Activated CD8-positive, alpha-beta memory T cell treated with anti-CD3 and anti-CD28 coated beads for 4 hours (primary cell): ENCODE measurements at places on chromosomes 3 and 15.

DNA sequence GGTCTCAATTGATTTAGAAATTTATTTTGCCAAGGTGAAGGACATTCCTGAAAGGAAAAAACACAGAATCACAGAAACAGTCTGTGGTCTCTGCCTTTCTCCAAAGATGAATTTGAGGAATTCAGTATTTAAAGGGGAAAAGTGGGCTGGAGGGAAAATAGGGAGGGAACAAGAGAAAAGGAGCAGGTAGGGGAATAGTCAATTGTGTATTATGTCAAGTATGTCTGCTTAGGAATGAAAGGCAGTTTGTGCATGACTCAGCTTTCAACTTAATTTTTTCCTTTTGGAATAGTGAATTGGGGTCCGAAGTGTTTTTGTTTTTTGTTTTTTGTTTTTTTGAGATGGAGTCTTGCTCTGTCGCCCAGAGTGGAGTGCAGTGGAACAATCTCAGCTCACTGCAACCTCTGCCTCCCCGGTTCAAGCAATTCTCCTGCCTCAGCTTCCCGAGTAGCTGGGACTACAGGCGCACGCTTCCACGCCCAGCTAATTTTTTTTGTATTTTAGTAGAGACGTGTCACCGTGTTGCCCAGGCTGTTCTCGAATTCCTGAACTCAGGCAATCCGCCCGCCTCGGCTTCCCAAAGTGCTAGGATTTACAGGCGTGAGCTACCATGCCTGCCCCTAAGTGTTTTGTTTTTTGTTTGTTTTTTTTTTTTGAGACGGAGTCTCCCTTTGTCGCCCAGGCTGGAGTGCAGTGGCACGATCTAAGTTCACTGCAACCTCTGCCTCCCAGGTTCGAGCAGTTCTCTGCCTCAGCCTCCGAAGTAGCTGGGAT lies 74.1 kb upstream of the MAP4 start:
- no peak for DNase-seq

DNA sequence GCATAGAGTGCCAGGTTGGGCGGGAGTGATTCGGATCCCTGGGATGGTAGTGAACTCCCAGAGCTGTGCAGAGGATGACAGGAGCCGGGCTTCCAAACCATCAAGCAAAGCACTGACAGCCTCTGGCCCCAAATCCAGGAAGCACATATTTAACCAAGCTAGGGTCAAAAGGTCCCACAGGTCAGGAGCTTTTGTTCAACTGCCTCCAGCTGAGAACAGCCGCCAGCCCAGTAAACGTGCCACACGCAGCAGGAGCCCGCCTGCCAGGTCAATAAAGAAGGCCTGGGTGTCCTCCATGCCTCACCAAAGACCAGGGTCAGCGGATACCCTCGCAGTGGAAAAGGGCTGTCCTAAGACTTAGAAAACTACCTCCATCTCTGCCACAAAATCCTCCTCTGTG lies 184.7 kb upstream of the LINGO1 start:
- no peak for DNase-seq

GRCh38 chr3:153372326-153372725 lies 210.3 kb downstream of the RAP2B start:
- no peak for DNase-seq

GRCh38 chr3:166125179-166125578 lies 288.0 kb upstream of the BCHE start:
- no peak for DNase-seq

DNA sequence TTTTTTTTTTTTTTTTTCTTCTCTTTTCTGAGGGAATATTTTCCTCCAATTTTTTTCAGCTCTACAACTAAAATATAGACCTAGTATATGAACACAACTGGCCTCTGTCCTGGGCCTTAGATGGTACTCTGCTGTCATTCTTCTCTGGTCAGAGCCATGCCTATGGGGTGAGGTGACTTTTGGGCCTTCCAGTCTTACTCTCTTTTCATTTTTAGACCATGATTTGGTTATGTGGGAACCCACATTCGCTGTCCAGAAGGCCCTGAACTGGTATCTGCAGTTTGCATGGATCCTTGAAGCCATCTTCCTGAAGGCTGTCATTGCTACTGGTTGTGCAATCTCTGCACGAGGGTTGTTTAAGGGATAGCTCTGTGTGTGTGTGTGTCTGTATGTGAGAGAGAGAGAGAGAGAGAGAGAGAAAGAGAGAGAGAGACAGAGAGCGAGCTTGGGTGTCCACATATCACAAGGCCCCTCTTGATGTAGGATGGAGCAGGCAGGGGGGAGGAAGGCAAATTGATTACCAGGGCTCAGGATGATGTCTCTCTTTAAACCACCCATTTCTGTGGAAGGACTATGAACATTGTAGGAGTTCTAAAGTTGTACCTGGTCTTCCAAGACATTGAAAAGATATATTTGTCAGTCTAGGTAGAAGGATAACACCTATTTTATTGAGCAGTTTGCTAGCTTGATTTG lies 6.9 kb downstream of the TGFBR2 start:
- DNase-seq = no peak

- no peak for DNase-seq
Observed at GRCh38 chr3:243356-243725, 46.8 kb downstream of the CHL1 start.

- DNase-seq = no peak
Observed at GRCh38 chr3:114904633-114905032, 242.5 kb downstream of the ZBTB20 start.

GRCh38 chr3:129662191-129662608 lies 55.7 kb upstream of the PLXND1 start:
- no peak for DNase-seq

DNA sequence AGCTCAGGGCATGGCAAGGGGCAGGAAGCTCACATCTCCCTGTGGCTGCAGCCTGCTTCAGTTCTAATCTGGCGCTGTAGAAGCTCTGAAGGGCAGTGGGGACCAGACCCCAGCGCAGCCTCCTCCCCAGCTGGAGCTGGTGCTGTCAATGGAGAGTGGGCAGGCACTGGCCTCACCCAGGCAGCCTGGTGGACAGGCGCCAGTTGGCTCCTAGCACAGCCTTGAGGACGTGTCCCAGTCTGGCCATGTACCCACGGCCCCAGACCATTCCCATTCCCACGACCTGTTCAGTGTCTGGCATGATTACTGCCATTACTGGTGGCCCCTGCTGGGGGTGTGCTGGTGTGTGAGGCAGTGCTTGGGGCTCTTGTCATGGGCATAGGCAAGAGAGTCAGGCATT lies 16.3 kb downstream of the TYRO3 start:
- DNase-seq = no peak

GRCh38 chr3:3065876-3066275 lies 44.3 kb downstream of the IL5RA start:
- DNase-seq = no peak

DNA sequence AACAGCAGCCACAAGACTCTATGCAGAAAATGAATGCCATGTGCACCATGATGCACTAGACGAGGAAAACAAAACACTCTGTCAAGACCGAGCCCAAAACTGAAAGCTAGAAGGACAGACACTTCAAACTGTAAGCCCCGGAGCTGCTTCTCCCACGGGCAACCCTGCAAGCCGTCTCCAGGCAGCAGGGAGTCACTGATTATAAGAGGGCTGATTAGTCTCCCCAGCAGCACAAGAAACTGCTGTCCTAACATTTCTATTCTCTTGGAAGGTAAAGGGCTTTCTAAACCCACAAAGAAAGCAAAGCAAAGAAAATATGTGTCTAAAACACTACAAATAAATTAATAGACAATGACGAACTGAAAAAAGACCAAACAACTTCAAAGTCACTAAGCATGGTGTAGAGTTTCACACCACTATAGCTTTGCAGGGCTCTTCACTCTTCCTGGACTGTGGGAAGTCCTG lies 15.5 kb downstream of the TBC1D2B start:
- no peak for DNase-seq

- no peak for DNase-seq
Observed at GRCh38 chr3:71581457-71582035, 2.0 kb downstream of the FOXP1 start.

GRCh38 chr15:81222007-81222406 lies 25.3 kb downstream of the IL16 start:
- no peak for DNase-seq

DNA sequence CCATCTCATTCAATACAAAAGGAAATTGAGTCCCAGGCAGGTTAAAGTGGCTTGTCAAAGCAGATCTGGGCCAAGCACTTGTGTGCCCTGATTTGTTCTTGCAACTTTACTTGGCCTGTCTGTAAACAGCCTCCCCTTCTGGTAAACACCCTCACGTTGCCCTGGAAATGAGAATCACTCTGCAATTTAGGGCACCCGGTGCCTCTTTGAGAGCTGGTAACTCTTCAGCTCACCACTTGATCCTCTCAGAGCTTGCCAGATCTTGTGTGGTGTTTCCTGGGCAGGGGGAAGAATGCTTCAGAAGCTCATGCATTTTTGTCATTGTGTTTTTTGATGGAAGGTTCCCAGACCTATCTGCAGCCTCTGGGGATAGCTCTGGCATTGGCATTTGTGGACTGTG lies 11.3 kb downstream of the MED12L start:
- DNase-seq = no peak

- no peak for DNase-seq
Observed at GRCh38 chr15:98381446-98381845, 266.9 kb upstream of the IGF1R start.

DNA sequence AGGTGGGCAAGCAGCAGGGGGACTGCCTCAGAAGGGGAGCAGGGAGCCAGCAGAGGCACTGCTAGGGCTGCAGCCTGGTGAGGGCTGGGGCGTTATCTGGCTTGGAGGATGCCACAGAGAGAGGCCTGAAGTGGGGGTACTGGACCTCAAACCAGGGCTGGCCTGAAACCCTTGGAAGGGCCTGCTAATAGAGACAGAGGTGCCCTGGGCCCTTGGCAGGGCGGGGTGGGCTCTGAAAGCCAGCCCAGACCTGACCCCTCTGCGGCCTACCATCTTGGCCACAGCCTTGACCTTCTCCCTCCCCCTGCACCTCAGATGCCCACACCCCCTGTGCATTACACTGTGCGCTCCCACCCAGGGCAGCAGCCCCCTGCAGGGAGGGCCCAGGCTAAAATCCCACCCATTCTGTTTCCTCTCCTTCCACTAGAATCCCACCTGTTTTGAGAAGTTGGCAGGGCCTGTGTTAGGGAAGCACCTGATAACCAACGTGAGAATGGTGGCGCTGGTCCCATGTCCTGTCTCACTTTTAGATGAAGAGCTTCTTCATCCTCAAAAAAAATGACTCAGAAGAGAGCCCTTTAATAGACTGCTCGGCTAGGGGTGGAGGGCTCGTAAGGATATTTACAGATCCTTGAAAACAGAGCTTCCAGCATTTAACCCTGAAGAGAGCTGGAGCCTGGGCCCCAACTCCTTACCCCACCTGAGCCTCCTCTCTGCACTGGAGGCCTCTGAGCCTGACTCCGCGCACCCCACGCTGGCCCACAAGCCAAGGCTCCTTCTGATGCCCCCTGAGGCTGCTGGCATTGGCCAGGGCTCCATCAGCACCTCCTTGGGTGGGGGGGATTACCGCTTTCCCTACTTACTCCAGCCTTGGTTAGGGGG lies 29.8 kb downstream of the LOXL1 start:
- no peak for DNase-seq

GRCh38 chr15:31352911-31353811 lies 26.5 kb downstream of the KLF13 start:
- peak; percentile 39 for DNase-seq

- DNase-seq = no peak
Observed at GRCh38 chr3:149615731-149616221, 42.0 kb downstream of the WWTR1 start.

- no peak for DNase-seq
Observed at GRCh38 chr15:71757741-71758530, 52.4 kb upstream of the NR2E3 start.

DNA sequence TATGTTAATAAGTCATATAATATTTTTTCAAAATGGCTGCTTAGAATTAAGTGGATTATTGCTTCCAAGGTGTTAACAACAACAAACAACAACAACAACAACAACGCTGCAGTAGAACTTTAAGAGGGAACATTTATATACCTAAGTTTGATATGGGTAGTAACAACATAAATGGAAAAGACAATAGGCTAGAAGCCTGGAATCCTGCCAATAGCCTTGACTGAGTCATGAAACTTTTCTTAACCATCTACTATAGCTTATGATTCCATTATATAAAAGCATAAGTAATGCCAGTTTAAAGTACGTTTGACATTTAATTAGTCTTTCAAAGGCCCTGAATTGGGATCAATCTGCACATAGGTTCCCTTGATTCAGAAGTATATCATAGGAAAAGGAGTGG lies 31.2 kb downstream of the SATB1 start:
- DNase-seq = no peak

DNA sequence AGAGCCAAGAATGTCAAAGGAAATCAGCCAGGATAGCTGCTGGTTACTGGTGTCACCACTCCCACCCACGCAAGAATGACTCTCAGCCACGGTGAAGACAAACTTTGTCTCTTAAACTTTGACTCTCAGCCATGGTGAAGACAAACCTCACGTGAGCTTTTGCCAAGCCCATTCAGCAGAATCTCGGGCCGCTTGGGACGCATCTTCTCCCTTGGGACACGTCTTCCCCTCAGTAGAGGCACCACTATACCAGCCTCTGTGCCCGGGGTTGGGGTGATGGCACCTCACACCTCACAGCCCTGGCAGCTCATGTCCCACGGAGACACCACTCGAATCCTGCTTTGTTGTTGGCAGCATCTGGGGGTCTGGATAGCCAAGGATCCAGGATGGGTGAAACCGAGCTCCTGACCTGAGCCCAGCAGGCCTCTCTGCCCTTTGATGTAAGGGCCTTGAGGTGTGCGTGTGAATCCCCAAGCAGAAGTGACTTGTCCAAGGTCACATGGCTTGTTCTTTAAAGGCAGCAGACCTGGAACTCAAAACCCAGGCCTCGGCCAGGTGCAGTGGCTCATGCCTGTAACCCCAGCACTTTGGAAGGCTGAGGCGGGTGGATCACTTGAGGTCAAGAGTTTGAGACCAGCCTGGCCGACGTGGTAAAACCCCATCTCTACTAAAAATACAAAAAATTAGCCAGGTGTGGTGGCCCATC lies 21.8 kb downstream of the RBPMS2 start:
- no peak for DNase-seq

DNA sequence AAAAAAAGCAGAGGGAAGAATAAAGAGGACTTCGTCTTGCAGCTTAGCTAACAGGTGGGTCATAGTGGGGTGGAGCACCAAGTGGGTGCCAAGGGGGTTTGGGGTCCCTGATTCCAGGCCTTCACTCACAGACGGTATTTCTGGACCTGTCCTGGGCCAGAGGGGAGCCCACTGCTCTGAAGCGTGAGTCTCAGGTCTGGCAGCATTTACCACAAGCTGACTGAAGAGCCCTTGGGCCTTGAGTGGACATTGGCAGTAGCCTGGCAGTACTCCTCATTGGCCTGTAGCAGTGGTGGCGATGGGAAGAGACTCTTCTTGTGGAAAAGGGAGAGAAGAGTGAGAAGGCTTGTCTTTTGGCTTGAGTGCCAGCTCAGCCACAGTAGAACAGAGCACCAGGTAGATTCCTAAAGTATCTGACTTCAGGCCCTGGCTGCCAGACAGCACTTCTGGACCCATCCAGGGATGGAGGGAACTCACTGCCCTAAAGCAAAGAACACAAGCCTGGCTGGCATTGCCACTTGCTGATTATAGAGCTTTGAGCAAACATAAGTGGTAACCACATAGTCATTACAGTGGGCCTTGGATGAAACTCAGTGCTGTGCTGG lies 72.9 kb downstream of the GLDN start:
- DNase-seq = no peak

- no peak for DNase-seq
Observed at GRCh38 chr15:42080186-42080918, 14.0 kb downstream of the PLA2G4D start.
